ENCODE measurements at places on chromosomes 7 and 10.

DNA sequence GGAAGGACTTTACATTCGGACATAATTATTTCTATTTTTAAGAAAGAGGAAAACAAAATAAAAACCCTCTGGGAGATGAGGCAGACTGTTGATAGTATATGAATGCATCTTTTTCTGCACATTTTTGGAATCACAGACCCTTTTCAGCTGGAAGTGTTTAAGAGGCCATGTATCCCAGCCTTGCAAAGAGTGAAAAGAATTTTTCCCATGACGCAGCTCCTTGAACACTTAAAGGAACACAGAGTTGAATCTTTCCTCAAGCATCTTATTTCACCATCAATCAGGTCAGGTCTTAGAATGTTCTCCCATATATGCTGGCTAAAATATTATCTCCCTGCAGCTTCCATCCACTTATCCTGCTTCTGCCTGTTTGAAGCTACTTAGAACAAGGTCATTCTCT lies 45.9 kb upstream of the PAPSS2 start:
- no peak for DNase-seq

DNA sequence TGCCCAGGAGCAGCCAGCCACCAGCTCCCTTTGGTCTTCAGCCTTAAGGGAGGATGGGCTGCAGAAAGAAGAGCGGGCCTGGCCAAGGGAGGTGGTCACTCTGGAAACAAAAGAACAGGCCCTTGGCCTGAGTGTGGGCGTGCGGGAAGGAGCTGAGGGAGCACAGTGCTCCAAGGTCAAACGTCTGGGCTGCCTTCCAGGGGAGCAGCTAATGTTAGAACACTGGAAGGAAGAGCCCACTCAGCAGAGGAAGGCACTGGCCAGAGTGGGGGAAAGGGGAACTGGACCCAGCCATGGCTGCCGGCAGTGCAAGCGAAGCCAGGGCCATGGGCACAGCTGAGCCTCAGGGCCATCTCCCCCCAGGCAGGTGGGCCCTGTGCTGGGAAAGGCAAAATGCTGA lies 42.7 kb downstream of the FAM53B start:
- DNase-seq: no peak

GRCh38 chr7:129469930-129470329 lies 32.4 kb upstream of the SMKR1 start:
- no peak for DNase-seq

- no peak for DNase-seq
Observed at GRCh38 chr10:62048470-62048869, 147.0 kb downstream of the ARID5B start.

DNA sequence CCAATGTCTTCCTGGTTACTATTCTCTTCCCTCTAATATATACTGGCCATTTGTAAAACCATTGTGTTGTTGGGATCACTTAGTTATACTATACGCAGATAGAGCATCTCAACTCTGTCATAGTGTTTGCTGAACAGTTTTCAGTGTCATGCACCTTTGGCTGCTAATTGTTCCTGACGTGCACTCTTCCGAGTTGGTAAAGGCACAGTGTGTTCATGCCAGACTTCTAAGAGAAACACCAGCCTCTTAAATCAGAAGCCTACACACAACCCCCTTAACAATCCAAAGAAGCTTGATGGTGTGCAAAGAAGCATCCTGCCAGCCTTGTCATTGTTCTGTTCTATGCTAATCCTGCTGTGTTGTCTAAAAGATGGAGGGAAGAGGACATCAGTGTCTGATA lies 131.1 kb downstream of the MAPK8 start:
- DNase-seq: no peak

Measured in T-helper 9 cell (primary cell).